T-helper 17 cell (primary cell): ENCODE measurements at places on chromosomes 1 and 21.

DNA sequence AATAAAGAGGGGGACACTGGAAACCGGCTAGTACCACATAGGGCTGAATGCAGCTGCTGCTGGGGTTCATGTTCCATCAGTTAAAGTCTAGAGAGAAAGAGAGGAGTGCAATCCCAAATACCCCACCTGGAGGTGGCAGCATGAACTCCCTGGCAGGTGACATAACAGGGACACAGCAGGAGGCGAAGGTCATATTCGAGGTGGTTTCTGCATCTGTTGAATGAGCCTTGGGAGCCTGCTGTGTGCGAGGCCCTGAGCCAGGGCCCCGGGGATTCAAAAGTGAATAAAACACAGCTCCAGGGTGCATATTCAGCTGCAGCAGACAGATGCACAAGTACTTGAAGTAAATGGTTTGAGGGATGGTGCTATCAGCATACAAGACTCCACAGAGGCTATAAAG is 456.8 kb downstream of the SETD4 start:
- H3K4me3 ChIP-seq: no peak overlapping the region
- no peaks in the 10 kb centered on the region for H3K4me1 ChIP-seq
- DNase-seq: no peak

- H3K4me3 ChIP-seq: no peak overlapping the region
- H3K36me3 ChIP-seq: no peaks in the 10 kb centered on the region
- H3K27ac ChIP-seq: no peak overlapping the region
- peaks cover 26% of the 10 kb centered on the region for H3K27me3 ChIP-seq
- H3K4me1 ChIP-seq: peaks cover 3% of the 10 kb centered on the region
Measured at GRCh38 chr21:45950740-45951515, 30.6 kb upstream of the COL6A1 start.

- no peak for DNase-seq
- no peaks in the 10 kb centered on the region for H3K27me3 ChIP-seq
- H3K36me3 ChIP-seq: peaks cover 5% of the 10 kb centered on the region
Measured at GRCh38 chr21:14687268-14687625, 141.1 kb upstream of the SAMSN1 start.

DNA sequence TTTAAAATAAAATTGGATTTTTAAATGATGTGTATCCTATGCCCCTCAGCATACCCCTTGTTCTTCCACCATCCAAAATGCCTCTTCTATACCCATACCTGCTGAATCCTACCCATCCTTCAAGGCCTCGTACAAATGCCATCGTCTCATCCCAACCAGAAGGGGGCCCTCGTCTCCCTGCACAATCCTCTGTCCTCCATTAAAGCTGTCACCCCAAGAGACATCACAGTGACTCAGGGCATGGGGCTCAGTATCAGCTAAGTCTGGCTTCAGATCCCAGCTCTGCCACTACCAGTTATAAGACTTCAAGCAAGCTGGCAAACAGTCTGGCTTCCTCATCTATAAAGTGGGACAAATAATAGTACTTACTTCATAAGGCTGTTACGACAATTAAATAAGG is 23.8 kb downstream of the IGFN1 start:
- no peak overlapping the region for H3K4me3 ChIP-seq
- H3K36me3 ChIP-seq: peaks cover 3% of the 10 kb centered on the region
- H3K4me1 ChIP-seq: peaks cover 6% of the 10 kb centered on the region
- H3K27me3 ChIP-seq: peaks cover 35% of the 10 kb centered on the region

GRCh38 chr1:43947061-43947873 is 517 bp downstream of the IPO13 start:
- H3K4me3 ChIP-seq: peak overlapping the region; percentile 97
- no peak for DNase-seq
- H3K4me1 ChIP-seq: peaks cover 54% of the 10 kb centered on the region

- no peak overlapping the region for H3K4me3 ChIP-seq
- no peak for DNase-seq
- H3K4me1 ChIP-seq: no peaks in the 10 kb centered on the region
- no peak overlapping the region for H3K27ac ChIP-seq
Measured at GRCh38 chr1:194028002-194028401, 841.6 kb upstream of the B3GALT2 start.

DNA sequence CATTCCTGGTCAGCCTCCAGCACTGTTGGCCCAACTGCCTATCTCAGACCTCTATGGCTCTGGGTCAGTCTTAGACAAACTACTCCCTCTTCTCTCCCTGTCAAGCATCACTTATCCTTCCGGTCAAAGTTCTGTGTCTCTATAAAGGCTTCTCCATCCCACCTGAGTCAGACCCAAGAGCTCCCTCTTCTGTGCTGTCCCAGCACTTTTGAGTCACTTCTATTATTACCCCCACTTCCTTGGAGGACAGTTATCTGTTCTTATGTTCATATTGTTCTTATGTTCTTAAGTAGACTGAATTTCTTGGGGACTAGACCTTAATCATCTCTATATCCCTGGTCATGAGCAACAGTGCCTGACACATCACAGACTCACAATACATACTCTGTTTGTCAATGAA is 29.2 kb upstream of the IL10 start:
- peaks cover 50% of the 10 kb centered on the region for H3K4me1 ChIP-seq
- H3K27ac ChIP-seq: peak overlapping the region; percentile 97
- H3K27me3 ChIP-seq: no peaks in the 10 kb centered on the region
- DNase-seq: no peak
- no peak overlapping the region for H3K4me3 ChIP-seq
- H3K36me3 ChIP-seq: no peaks in the 10 kb centered on the region

- H3K36me3 ChIP-seq: no peaks in the 10 kb centered on the region
- DNase-seq: no peak
- no peak overlapping the region for H3K4me3 ChIP-seq
- peaks cover 17% of the 10 kb centered on the region for H3K27me3 ChIP-seq
Measured at GRCh38 chr1:247848346-247848745, 6.7 kb upstream of the OR11L1 start.

- peaks cover 6% of the 10 kb centered on the region for H3K36me3 ChIP-seq
- H3K4me3 ChIP-seq: no peak overlapping the region
- H3K27ac ChIP-seq: no peak overlapping the region
- no peak for DNase-seq
- H3K4me1 ChIP-seq: peaks cover 1% of the 10 kb centered on the region
- H3K27me3 ChIP-seq: peaks cover 40% of the 10 kb centered on the region
Measured at GRCh38 chr1:89807983-89808382, 12.8 kb upstream of the LRRC8D start.

GRCh38 chr1:208820580-208821212 is 576.5 kb upstream of the PLXNA2 start:
- H3K4me3 ChIP-seq: no peak overlapping the region
- H3K36me3 ChIP-seq: no peaks in the 10 kb centered on the region
- H3K27ac ChIP-seq: no peak overlapping the region
- no peak for DNase-seq
- peaks cover 6% of the 10 kb centered on the region for H3K27me3 ChIP-seq
- no peaks in the 10 kb centered on the region for H3K4me1 ChIP-seq

- H3K4me3 ChIP-seq: no peak overlapping the region
- no peak for DNase-seq
- H3K27me3 ChIP-seq: peaks cover 11% of the 10 kb centered on the region
Measured at GRCh38 chr1:59316497-59317128, 19.7 kb downstream of the FGGY start.

GRCh38 chr1:110215621-110216515 is 5.8 kb downstream of the KCNC4 start:
- peaks cover 45% of the 10 kb centered on the region for H3K4me1 ChIP-seq
- no peak for DNase-seq
- H3K4me3 ChIP-seq: peak overlapping the region; percentile 41
- no peaks in the 10 kb centered on the region for H3K27me3 ChIP-seq
- no peaks in the 10 kb centered on the region for H3K36me3 ChIP-seq
- H3K27ac ChIP-seq: peak overlapping the region; percentile 89

DNA sequence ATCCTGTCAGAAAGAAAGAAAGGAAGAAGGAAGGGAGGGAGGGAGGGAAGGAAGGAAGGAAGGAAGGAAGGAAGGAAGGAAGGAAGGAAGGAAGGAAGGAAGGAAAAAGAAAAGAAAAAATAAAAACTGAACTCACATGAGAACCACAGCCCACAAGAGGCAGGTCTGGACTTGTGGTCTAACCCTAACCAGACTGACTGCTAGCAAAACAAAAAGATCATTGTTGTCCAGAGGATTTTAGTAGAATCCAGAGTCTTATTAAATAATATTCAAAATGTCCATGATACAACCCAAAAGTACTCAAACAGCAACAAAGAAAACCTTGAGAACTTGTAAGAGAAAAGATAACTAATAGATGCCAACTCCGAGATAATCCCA is 4.7 kb upstream of the ITGB2 start:
- H3K4me3 ChIP-seq: peak overlapping the region; percentile 85
- no peaks in the 10 kb centered on the region for H3K27me3 ChIP-seq
- peak overlapping the region; percentile 94 for H3K27ac ChIP-seq
- no peak for DNase-seq

GRCh38 chr1:3453203-3453761 is 1.2 kb upstream of the ARHGEF16 start:
- peaks cover 2% of the 10 kb centered on the region for H3K4me1 ChIP-seq
- H3K4me3 ChIP-seq: peak overlapping the region; percentile 80
- no peaks in the 10 kb centered on the region for H3K36me3 ChIP-seq
- peak; percentile 75 for DNase-seq
- H3K27ac ChIP-seq: no peak overlapping the region
- H3K27me3 ChIP-seq: peaks cover 24% of the 10 kb centered on the region

- H3K36me3 ChIP-seq: no peaks in the 10 kb centered on the region
- H3K27ac ChIP-seq: no peak overlapping the region
- DNase-seq: no peak
- H3K4me1 ChIP-seq: no peaks in the 10 kb centered on the region
- H3K4me3 ChIP-seq: no peak overlapping the region
- H3K27me3 ChIP-seq: peaks cover 27% of the 10 kb centered on the region
Measured at GRCh38 chr1:234134878-234135277, 230.4 kb downstream of the SLC35F3 start.

- H3K27me3 ChIP-seq: peaks cover 38% of the 10 kb centered on the region
- H3K4me3 ChIP-seq: no peak overlapping the region
- peaks cover 2% of the 10 kb centered on the region for H3K36me3 ChIP-seq
- no peak overlapping the region for H3K27ac ChIP-seq
- no peaks in the 10 kb centered on the region for H3K4me1 ChIP-seq
- DNase-seq: no peak
Measured at GRCh38 chr1:225494789-225495359, 67.0 kb upstream of the LBR start.

DNA sequence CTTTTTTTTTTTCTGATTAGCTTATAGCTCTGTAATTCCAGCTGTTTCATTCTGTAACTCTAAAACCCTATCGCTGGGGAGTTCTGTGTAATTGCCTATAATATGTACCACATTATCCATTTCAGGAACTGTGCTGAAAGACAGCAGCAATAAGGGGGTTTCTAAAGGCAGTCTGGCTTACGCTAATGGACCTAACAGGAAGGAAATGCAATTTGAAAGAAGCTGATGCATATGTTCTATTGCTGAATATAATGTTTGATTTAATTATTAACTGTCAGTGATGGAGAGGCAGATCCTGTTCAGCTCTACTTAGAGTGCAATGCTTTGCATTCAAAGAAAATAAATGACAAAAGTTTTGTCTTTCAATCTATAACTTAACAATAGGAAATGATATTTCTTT is 209.4 kb upstream of the SNX7 start:
- H3K27me3 ChIP-seq: peaks cover 32% of the 10 kb centered on the region
- H3K36me3 ChIP-seq: no peaks in the 10 kb centered on the region
- no peak overlapping the region for H3K4me3 ChIP-seq
- no peaks in the 10 kb centered on the region for H3K4me1 ChIP-seq
- no peak overlapping the region for H3K27ac ChIP-seq

DNA sequence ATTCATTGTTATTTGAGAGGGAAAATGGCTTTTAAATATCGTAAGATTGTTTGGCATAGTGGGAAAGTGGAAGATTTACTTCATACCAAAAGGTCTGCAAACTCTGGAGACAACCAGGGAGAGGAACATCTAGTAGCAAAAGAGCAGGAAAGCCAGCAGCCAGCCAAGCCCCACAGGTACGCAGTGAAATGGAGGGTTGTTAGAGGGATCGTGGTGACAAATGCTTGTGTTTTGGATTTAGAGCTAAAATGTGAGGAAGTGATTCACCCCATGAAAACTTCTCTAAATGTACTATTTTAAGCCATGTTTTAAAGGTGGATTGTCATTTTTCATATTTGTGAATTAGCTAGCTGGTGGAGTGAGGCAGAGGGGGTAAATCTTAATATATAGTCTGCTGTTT is 69.3 kb downstream of the RPS6KC1 start:
- H3K27ac ChIP-seq: no peak overlapping the region
- peaks cover 2% of the 10 kb centered on the region for H3K36me3 ChIP-seq
- no peak overlapping the region for H3K4me3 ChIP-seq
- H3K27me3 ChIP-seq: no peaks in the 10 kb centered on the region
- H3K4me1 ChIP-seq: peaks cover 5% of the 10 kb centered on the region

GRCh38 chr21:31514598-31514997 is 144.9 kb upstream of the SOD1 start:
- DNase-seq: no peak
- no peak overlapping the region for H3K27ac ChIP-seq
- peaks cover 12% of the 10 kb centered on the region for H3K4me1 ChIP-seq
- H3K27me3 ChIP-seq: no peaks in the 10 kb centered on the region
- no peaks in the 10 kb centered on the region for H3K36me3 ChIP-seq

DNA sequence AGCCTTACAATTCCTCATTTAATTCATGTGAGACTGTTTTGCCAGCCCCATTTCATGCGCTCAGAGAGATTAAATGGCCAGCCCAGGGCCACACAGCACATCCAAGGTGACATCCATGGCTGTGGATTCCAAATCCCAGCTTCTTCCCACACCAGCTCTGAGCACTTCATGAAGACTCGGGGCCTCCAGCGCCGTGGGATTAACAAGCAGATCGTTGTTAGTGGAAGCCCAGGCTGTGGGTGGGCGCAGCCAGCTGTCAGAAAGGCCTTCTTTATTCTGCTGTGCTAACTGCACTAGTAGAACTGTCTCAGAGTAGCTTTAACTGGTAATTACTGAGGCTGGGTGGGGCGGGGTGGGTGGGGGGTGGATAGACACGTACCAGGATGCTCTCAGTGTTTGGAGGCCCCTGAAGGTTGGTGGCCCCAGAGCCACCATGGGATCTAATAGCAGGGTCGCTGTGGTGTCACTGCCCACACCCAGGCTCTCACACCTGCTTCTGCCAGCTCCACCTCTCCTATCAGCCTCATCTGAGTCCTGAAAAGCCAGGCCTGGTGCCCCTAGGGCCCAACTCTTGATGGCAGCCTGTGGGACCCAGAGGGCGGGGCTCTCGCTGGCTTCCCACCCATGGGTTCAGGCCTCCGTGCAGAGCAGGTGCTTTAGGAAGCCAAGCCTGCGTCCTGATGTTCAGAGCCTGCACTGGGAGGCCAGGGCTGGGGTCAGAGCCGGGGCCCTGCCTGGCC is 3.4 kb downstream of the BMP8A start:
- peaks cover 2% of the 10 kb centered on the region for H3K36me3 ChIP-seq
- no peak for DNase-seq
- H3K27me3 ChIP-seq: peaks cover 34% of the 10 kb centered on the region
- H3K4me3 ChIP-seq: no peak overlapping the region
- H3K4me1 ChIP-seq: peaks cover 6% of the 10 kb centered on the region
- H3K27ac ChIP-seq: no peak overlapping the region
